ENCODE measurements at places on chromosomes 6 and 20. TPM values are rescaled to one million over a fixed set of nuclear protein-coding genes. Genes with fewer than 3 reads are reported as not detected.

DNA sequence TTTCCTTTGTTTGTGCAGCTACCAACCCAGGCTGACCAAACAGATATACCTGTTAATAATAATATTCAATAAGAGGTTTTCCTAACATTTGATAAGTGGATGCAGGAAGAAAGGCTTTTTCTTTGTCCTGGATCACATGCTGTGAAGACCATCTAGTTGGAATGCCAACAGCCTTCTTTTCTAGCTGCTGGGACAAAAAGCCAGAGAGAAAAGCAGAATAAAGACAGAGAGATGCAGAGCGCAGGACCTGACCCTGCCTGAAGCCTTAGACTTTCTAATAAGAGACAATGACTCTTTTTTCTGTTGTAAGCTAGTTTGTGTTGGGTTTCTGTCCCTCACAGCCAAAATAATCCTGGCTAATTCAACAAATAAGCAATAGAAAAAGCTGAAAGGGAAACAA lies 308.2 kb downstream of the PHF3 start:
- DNase-seq: no peak

DNA sequence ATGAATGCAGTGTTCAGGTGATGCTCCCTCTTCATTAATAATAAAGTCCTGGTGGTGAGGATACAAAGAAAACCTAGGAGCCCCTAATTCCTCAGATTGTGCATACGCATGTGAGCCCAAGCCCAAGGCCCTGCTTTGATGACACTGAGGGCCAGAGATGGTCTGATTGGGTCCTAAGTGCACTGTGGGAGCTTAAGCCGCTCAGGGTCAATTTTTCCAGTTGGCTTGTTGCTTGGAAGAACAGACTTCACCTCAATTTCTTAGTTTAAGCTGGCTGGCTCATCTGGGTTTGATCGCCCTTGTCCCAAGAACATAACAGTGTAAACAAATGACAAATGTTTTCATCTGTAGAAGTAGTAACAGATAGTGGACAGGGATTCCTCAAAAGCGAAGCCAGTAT lies 41.4 kb downstream of the INSM1 start:
- no peak for DNase-seq

DNA sequence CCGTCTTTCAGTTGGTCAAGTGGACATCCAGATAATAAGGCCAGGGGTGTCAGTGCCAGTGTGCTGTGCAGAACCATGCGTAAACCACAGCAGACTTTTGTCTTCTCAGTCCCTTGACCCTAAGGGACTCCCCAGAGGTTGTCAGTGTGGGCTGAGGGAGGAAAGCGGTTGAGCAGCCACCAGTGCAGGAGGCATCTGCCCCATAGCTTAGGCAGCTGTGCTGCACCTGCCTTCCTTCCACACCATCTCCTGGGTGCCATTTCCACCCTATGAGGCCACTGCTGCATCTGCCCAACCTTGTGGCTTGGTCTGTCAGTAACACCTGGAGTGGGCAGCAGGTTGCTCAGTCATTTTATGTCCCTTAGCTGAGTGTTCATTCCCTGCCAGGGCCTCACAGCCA lies 26.0 kb downstream of the PRPF6 start:
- DNase-seq: no peak

DNA sequence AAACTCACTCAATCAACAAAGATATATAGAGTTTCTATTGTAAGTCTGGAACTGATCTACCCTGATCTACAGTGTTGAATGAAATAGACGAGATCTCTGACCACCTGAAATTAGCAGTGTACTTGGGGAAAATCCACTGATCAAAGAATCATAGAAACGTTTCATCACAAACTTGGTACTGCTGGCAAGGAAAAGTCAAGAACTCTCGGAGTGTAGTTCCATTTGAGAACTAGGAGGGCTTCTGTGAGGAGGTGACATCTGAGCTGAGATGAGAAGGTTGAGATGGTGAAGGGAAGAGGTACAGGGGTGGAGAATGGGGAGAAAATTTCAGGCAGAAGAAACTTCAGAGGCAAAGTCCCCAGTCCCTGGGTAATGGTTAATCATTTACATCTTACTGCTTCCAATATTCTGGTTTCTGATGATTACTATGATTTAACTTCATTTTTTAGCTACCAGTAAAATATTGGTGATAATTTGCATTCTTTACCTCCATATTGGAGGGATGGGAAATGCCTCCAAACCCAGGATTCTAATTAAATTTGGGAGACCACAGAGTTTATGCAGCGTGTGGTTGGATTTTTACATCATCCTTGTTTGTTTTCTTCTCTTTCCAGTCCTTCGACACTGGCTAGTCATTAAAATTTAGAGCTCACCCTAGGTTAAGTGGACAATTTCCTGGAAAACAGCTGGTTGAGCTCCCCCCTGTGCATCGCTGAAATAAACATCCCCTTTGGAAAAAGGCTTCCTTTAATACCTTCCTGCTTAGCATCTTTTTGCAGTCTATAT lies 191.9 kb downstream of the BCAS1 start:
- DNase-seq: no peak

The FGD2 gene
- 56.9 TPM for total RNA-seq

GRCh38 chr6:1609648-1610496 lies at the start of gene FOXC1:
FOXC1 (plus strand) TSS chr6:1609915; CDS start chr6:1610446, 531 bp downstream.
- DNase-seq: peak; percentile 90

The TMEM14B gene
- 50.1 TPM for total RNA-seq

- DNase-seq: no peak
Observed at GRCh38 chr20:54172856-54173652, 732 bp downstream of the CYP24A1 start.

DNA sequence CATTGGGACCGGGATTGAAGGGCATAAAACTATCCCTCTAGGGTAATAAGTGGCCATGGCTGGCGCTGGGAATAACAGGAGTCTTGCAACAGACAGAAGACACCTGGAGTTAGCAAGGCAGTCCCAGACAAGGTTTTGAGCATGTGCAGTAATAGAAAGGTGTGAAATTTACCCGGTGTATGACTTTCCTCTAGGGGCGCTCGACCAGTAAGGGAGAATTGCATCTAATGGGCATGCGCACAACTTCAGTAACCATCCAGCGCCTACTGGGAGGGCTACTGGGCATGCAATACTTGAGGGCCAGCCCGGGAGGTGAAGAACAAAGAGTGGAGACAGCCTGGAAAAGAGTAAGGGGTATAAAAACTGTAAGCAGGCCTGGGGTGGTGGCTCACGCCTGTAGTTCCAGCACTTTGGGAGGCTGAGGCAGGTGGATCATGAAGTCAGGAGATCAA lies 32.7 kb downstream of the SERPINB6 start:
- DNase-seq: no peak

- no peak for DNase-seq
Observed at GRCh38 chr6:71277926-71278600, 10.5 kb upstream of the OGFRL1 start.

- peak; percentile 63 for DNase-seq
Observed at GRCh38 chr20:63056236-63057170, 49.7 kb upstream of the BHLHE23 start.

GRCh38 chr6:47634210-47635047 lies 64.0 kb upstream of the ADGRF4 start:
- no peak for DNase-seq

The AGPAT4 gene
- total RNA-seq: 16.6 TPM

The MRPS18A gene
- total RNA-seq: 28.1 TPM

The C20orf141 gene
- not detected for total RNA-seq

DNA sequence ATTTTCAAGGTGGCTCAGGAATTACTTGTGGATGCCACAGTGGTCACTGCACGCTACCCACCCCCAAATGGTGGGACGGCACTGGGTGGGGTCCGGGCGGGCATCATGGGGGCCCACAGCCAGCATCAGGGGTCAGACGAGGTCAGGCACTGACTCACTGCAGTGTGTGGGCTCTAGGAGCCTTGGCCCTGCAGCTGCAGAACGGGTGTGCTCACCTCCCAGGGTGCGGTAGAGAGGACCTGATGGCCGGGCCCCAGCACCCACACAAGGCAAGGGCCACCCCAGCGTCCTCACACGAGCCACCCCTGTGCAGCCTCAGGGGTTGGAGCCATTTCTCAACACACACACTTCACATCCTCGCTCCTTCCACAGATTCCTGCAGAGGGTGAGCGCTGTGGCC lies 34.3 kb downstream of the KCNQ2 start:
- no peak for DNase-seq

GRCh38 chr6:13586603-13587542 lies 12.5 kb downstream of the SIRT5 start:
- DNase-seq: no peak

DNA sequence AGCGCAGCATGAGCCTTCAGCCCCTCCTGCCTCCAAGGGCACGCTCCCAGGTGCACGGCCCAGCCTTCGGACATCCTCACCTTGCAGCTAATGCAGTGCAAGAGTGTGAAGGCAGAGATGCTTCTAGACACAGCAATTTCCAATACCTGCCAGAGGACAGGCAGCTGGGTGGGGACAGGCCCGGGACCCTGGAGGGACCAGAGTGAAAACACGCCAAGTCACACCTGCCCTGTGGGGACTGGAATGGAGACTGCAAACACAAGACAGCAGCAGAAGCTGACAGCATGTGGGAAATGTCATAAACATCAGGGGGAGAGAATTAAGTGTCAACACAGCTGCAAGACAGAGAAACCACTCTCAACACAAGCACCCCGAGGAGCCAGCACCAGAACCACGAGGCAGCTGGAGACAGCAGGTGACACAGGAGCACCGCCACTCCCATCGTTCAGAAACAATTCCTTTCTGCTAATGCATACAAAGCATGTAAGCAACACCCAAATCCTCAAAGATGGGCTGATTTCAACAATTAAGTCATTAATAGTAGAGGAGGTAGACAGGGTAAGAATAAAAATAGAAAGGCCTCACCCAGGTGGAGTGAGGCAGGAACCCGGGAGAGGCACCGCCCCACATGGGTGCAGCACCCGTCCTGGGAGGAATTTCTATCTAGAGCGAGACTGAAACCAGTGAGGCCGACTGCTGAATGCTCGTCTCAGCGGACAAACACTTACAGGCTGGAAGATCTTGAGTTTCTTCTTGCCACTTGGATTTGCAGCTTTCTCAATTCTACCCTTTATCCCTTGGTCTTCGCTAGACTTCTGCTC lies 17.1 kb downstream of the DIDO1 start:
- DNase-seq: no peak

The CTCFL gene
- total RNA-seq: not detected

DNA sequence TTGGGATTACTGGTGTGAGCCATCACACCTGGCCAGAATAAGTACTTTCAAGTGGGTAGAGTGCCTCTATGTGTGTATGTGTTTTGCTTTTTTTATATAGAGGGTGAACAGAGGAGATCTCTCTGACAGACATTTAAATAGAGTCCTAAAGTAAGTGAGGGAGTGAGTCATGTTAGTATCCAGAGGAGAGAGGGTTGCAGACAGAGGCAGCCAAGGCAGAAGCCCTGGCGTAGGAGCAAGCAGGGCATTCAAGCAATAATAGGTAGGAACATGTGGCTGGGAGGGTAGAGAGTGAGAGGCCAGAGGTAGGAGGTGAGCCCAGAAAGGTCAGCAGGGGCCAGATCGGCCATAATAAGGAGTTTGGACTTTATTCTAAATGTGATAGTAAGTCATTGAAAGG lies 48.9 kb downstream of the PHF20 start:
- peak; percentile 6 for DNase-seq

DNA sequence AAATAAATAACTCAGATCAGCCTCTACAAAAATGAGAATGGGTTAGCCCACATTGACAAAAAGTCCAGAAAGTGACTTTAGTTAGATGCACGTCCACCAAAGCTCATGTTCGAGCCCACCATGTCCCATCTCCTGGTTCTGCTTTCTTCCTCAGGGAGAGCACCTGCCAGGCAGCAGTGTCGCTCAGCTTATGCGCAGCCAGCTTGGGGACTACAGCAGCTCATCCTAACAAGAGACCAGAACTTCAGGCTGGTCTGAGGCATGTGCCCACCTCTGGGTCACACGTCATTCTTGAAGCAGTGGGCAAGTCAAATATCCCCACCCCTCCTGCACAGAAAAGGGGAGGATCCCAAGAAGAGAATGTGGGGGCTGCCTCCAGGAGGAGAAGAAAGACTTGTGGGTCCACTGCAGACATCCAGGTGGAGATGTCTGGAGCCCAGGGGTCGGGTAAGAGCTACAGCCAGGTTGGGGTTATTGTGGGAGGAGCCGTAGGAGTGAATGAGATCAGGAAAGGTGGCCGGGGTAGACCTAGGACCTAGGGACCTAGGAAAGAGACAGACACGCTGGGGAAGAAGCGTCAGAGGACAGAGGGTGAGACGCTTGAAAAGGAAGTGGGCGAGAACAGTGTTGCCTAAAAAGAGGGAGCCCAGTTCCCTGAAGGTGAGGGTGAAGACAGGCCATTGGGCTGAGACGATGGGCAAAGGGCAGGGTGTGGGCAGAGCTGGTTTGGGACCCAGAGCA lies 52.5 kb downstream of the SSR1 start:
- no peak for DNase-seq

GRCh38 chr6:71204741-71205140 lies 83.9 kb upstream of the OGFRL1 start:
- DNase-seq: no peak

GRCh38 chr6:130769861-130770260 lies 57.3 kb upstream of the SMLR1 start:
- DNase-seq: no peak

DNA sequence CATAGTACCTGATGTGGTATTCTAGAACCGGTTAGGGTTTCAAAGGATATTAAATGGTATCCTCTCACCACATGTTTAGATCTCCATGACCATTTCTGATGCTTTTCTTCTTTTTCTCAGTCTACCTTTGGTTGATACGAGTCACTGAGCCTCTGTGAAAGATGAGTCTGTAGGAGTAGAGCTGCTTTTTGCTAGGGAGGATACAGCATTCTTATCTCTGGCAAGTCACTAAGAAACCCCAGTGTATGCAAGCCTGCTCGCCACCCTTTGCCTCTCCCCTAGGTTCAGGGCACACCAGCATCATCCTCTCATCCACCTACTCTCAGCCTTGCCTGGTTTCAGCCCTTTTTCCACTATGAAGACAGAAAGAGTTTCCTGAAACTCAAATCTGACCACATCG lies 89.9 kb downstream of the MTFR2 start:
- no peak for DNase-seq

- no peak for DNase-seq
Observed at GRCh38 chr6:96898241-96898851, 655 bp upstream of the NDUFAF4 start.

The PLEKHG1 gene
- 34.6 TPM for total RNA-seq

DNA sequence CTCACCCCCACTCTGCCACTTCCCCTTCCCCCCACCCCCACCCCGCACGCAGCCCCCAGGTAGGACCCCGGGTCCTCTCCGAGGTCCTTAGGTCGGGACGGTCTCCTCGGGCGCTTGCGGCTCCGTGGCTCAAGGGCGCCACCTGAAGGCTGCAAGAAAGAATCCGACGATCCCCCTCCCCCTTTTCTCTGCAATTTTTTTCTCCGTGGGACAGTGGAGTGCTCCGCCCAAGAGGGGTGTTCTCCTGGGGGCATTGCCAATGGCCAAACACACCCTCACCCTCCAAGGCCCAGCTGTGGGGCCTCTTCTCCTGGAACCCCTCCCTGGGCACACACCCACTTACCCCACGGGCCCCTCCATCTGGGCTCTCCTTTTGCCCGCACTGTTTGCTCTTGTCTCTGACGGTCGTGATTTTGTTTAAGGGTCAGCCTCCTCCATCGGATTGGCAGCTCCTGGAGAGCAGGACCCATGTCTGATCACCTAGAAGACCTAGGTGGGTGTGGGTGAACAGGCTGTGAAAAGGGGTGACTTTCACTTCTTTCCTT lies 1.1 kb upstream of the TMEM74B start:
- peak; percentile 76 for DNase-seq

GRCh38 chr6:147382945-147383554 lies 125.4 kb upstream of the SAMD5 start:
- DNase-seq: no peak
